Activated naive CD4-positive, alpha-beta T cell treated with anti-CD3 and anti-CD28 coated beads, Interleukin-2, amount 50 U/mL, for 72 hours (primary cell): ENCODE measurements at places on chromosomes 16 and 17. TPM values are rescaled to one million over a fixed set of nuclear protein-coding genes. Genes with fewer than 3 reads are reported as not detected.

Gene ARL16
- 12.6 TPM for total RNA-seq

Gene CHD9NB
- 0.14 TPM for total RNA-seq

Gene FAM171A2
- 0.35 TPM for total RNA-seq

Gene CSF3
- total RNA-seq, result not detected
